A549 treated with GW870086 at 1 μM for 4 hours (cell line): ENCODE measurements at places on chromosomes 16 and 17. TPM values are rescaled to one million over a fixed set of nuclear protein-coding genes. Genes with fewer than 3 reads are reported as not detected.

The BCAS3 gene
- 7.0 to 8.5 TPM (median 7.5 TPM) in 5 replicates for total RNA-seq

The CDC27 gene
- total RNA-seq, result 61.0 to 82.5 TPM (median 79.6 TPM) in 5 replicates

The HOXB5 gene
- 1.7 to 2.5 TPM (median 2.2 TPM) in 5 replicates for total RNA-seq

The KREMEN2 gene
- total RNA-seq, result 1.3 to 3.0 TPM (median 2.3 TPM) in 5 replicates

The PRR15L gene
- 0.81 to 1.1 TPM (median 0.92 TPM) in 5 replicates for total RNA-seq

The KRTAP4-6 gene
- not detected in 5 replicates for total RNA-seq

The HYDIN gene
- 0.20 to 0.61 TPM (median 0.31 TPM) in 5 replicates for total RNA-seq

The KRT40 gene
- not detected in 5 replicates for total RNA-seq

The TBC1D16 gene
- total RNA-seq, result 6.9 to 10.9 TPM (median 10.0 TPM) in 5 replicates

The RHBDF1 gene
- total RNA-seq, result 21.0 to 29.2 TPM (median 26.3 TPM) in 5 replicates

The SLC9A5 gene
- total RNA-seq, result 1.4 to 1.7 TPM (median 1.6 TPM) in 5 replicates

The PROCA1 gene
- 0.88 to 1.8 TPM (median 1.3 TPM) in 5 replicates for total RNA-seq

The TP53TG3F gene
- total RNA-seq, result 0.07 to 0.14 TPM in 2 of 5 replicates, not detected in the others

The TEKT1 gene
- 0.03 to 0.05 TPM in 2 of 5 replicates, not detected in the others for total RNA-seq

The TBC1D3E gene
- total RNA-seq, result not detected in 5 replicates

The OR1A1 gene
- not detected in 5 replicates for total RNA-seq

The C1QTNF8 gene
- total RNA-seq, result not detected in 5 replicates

The PRDM7 gene
- total RNA-seq, result not detected in 5 replicates

The RND2 gene
- total RNA-seq, result 0.07 to 0.29 TPM (median 0.17 TPM) in 5 replicates

The RGS9 gene
- total RNA-seq, result 6.7 to 8.0 TPM (median 7.4 TPM) in 5 replicates

The KRTAP9-9 gene
- not detected in 5 replicates for total RNA-seq

The TLCD3B gene
- 0.10 to 0.31 TPM (median 0.23 TPM) in 5 replicates for total RNA-seq

The CACNG5 gene
- not detected in 5 replicates for total RNA-seq

The KRTAP9-2 gene
- not detected in 5 replicates for total RNA-seq

The ICAM2 gene
- not detected in 5 replicates for total RNA-seq

The NEURL4 gene
- 25.3 to 31.6 TPM (median 30.1 TPM) in 5 replicates for total RNA-seq

The CSH1 gene
- not detected in 5 replicates for total RNA-seq
